NCI-H2107 (cell line): ENCODE measurements at places on chromosomes 16 and 17.
A peak's percentile ranks its signal among the peaks of the same experiment; 100 is the strongest.

GRCh38 chr17:49696233-49696761 lies 11.5 kb downstream of the SLC35B1 start:
- DNase-seq, result no peak

DNA sequence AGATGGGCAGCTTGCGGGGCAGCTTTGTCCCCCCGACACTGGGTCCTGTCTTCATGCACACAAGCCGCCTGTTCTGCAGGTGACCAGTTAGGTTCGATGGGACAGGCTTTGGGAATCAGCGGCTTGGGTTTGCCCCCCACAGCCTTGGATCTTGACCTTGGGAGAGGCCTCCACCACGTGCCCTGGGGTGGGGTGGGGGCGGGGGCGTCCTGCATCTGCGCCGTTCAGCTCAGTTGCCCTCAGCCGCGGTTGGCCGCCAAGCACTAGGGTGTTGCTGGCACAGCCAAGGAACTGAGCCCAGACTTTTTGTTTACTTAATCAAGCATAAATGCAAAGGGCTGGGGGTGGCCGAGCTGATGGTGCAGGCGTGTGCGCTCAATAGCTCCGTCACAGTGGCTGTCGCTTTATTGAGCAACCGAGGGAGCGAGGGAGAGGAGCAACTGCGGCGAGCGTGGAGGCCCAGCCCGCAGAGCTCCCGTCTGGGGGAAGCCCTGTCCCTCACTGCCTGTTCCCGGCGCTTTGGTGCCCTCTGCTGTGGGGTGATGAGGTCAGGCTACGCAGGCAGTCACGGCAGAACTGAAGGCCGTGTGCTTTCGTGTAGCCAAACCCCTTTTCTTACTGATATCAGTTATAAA lies 33.9 kb downstream of the JPH3 start:
- DNase-seq, result peak; percentile 32

GRCh38 chr17:51668155-51668962 lies 408.0 kb downstream of the UTP18 start:
- DNase-seq, result no peak

DNA sequence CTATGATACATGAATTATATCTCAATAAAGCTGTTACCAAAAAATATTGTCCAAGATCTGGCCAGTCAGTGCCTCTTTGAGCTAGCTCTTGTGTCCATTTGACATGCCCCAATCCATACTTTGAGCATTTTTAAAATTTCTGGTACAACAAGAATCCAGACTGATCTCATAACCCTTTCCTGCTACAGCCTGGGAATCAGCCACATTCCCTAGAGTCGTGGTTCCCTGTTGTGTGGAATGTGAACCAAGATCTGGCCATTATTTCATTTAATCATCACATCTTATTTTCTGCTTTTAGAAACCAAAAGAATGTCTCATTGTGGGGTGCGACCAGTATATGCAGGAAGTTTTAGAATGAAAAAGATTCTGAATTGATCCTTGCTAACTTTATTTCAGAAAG lies 34.3 kb upstream of the RPRML start:
- DNase-seq, result no peak

DNA sequence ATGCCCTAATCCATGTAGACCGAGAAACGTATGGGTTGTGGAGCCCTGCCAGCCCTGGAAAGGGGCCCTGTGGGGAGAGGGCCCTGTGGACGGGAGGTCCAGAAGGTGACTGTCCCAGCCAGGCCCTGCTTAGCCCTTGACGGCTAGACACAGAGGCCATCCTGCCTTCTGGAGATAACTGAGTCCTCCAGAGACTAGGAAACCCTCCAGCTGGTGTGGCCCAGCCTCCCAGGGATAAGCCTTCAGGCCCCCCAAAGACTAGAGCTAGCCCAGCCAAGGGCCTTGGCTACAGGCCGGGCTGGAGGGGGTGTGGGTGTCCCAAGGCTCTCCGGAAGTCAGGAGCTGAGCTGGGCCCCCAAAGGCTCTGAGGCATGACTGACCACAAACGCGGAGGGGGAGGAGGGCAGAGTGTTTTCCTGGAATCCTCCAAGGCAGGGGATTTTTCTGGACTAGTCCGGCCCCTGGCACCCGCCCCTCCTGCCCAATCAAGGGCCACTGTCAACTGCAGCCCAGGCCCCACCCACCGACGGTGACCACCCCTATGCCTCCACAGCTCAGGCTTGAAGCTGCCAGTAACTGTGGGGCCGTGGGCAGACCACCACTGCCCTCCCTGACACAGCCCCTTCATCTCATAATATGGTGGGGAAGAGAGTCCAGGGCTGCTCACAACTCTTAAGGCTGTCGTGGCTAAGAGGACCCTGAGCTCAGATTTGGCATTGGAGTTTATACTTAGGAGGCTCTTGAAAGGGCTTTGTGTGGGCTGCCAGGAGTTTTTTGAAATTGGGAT lies 885 bp upstream of the VASN start:
- no peak for DNase-seq

- DNase-seq, result no peak
These were observed 5.6 kb downstream of the TMEM238L start for GRCh38 chr17:10798332-10798749.
